Stimulated activated CD8-positive, alpha-beta memory T cell treated with anti-CD3 and anti-CD28 coated beads, Interleukin-4, amount 100 ng/mL, for 4 hours (primary cell): ENCODE measurements at places on chromosomes 7 and 10.

- DNase-seq = no peak
Observed at GRCh38 chr7:144090667-144091066, 4.6 kb downstream of the OR2A12 start.

DNA sequence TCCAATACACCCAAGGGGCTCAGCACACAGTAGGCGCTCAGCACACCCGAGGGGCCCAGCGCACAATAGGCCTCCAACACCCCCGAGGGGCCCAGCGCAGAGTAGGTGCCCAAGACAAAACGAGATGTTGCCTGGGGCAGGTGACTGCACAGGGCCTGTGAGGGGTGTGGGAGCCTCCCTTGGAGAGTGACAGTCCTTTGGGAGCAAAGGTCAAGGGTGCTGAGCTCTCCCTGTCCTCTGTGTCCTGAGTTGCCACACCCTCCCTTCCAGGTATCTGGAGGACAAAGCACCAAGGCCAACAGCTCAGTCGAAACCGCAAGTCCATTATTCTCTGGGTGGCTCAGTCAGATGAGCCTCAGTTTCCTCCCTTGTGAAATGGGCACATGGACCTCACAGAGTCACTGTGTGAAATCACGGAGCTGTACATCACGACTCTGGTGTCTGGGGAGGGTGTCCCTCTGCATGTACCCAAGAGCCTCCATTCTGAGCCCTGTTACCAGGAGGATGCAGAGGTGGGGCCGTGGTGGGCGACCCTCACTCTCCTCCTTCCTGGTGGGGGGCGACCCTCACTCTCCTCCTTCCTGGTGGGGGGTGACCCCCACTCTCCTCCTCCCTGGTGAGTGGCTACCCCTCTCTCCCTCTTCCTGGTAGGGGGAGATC, 81.3 kb downstream of the FOXL3 start:
- no peak for DNase-seq

- DNase-seq = no peak
Observed at GRCh38 chr7:128913870-128914565, 3.5 kb upstream of the KCP start.

DNA sequence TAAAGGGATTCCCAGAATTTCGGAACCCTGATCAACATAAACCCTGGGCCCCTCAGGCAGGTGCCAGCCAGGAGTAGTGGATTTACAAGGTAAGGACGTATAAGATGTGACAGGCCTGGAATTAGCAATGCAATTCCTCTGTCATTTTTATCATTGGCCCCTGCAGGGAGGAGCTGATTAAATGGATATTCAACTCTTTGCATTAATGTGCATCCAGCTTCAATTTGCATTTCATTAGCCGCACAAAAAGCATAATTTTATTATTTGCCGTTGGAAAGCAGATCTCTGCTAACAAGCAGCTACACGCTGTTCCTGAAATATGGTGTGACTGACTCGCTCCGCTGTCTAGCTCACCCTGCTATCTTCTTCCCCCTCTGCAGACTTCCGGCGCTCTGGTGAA, 195.8 kb downstream of the RPS24 start:
- DNase-seq = no peak

DNA sequence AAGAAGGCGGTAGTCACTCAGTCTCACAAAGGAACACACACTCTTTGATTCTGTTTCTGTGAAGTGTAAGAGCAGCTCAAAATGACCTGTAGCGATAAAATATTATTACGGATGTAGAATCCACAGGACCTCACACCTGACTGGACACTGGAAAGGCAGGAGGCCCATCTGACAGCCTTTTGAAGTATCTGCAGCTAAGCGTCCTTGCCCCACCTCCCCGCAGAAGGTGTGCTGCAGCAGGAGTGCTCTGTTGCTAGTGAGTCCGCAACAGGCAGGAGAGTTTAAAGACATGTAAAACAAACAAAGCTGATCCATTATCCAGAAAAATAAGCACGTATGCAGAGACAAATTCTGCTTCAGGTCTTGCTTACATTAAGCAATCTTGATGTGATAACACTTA, 355.5 kb downstream of the GPR158 start:
- DNase-seq = no peak

DNA sequence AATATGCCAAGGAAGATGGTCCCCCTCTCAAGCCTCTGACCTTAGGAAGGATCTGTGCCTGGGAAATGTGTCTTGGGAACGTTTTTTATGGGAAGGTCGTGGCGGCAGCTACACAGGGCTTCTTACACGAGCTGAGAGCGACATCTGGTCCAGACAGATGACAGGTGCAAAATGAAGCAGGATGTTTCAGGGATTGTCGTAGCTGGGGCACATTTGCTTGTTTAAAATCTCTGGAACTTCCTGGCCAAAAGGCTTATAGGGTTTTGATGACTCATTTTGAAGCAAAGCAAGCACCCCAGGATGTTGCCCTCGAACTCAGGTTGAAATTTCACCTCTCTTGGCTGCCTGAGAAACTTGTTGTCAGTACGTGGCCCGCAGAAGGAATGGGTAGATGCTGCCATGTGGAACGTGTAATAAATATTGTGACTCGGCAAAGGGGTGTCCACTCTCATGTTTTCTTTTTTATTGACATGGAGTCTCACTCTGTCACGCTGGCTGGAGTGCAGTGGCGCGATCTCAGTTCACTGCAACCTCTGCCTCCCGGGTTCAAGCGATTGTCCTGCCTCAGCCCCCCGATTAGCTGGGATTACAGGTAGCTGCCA, 117.5 kb downstream of the CAMK1D start:
- DNase-seq = no peak

GRCh38 chr10:53239873-53240272, 467.3 kb upstream of the MBL2 start:
- DNase-seq = no peak

DNA sequence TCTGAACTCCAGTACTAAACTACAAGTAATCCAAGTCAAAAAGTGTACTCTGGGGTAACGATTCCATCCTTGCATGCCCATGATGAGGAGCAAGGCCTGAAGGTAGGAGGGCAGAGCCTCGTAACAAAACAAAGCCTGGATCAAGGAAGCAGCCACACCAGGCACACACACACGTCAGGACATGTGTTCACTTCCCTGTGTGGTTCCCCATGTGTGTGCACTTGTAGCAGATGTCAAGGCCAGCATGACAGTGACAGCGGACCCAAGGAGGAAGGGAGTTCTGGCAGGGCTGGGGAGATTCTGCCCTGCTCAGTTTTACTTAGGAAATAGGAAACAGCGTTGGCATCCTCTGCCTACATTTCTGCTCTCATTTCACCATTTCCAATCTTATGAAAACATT, 92.8 kb downstream of the ALOX5 start:
- no peak for DNase-seq

DNA sequence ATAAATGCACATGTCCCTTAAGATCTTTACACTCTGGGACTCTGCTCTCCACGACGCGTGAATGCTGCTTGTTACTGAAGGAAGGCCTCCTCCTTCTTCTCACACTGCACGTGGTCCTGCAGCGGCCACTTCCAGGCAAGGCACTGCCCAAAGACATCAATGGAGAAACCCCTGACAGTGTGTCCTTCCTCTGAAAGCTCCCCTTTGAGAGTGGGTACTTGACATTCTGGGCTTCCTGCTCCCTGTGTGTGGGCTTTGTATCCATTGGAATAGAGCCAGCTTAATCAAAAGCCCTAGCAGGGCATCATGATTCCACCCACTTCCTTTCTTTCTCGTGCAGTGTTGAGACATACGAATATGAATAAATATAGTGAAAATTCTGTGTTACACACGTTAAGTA, 69.7 kb upstream of the STK17A start:
- DNase-seq = no peak

GRCh38 chr7:12923971-12924370, 236.5 kb downstream of the ARL4A start:
- DNase-seq = no peak

DNA sequence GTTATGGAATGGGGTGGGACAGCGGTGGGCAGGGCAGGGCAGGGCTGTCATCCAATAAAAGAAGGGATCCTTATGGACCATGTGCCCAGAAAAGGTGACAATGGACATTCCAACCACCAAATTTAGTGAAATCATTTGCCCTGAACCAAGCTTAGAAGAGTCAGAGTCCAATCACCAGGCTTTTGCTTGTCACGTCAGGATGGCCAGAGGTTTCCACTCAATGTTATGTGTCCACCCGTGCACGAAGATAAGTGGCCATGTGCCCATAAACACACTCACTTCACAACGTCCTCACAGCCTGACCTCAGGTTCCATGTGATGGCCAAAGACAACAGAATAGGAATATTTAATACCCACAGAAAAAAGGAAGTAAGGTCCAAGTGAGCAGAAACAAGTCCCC, 36.6 kb upstream of the PLPP4 start:
- DNase-seq = no peak

GRCh38 chr7:94182721-94183120, 178.6 kb upstream of the BET1 start:
- no peak for DNase-seq

DNA sequence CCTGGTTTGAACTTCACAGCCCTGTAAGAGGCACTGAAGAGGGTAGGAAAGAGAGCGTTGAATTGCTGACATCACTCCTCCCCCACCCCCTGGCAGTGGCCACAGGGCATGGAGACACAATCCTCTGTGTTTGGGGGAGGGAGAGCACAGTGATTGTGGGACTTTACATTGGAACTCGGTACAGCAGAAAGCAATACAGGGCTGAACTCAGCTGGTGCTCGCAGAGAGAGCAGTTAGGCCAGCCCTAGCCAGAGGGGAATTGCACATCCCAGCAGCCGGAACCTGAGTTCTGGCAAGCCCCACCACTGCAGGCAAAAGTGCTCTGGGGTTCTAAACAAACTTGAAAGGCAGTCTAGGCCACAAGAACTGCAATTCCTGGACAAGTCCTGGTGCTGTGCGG, 24.0 kb upstream of the CUL1 start:
- no peak for DNase-seq

DNA sequence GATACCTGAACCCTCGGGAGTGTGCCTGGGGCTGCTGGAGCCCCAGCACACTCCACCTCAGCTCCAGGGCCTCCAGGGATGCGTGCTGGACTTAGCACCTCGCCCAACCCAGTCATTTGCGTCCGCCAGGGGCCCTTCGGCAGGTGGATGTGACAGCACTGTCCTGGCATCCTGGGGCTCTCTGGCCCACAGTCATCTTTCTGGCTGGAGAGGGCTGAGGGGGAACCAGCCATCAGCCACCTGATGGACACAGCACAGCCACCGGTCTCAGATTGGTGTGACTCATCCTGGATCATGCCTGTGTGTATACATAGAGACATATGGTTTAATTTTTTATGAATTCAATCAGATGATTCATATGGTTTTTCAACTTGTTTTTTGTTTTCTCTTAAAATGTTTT, 11.1 kb downstream of the ZNF775 start:
- no peak for DNase-seq

- no peak for DNase-seq
Observed at GRCh38 chr7:111312966-111313365, 222.0 kb downstream of the LRRN3 start.

GRCh38 chr10:95279042-95279820, 11.6 kb downstream of the PDLIM1 start:
- DNase-seq = no peak

DNA sequence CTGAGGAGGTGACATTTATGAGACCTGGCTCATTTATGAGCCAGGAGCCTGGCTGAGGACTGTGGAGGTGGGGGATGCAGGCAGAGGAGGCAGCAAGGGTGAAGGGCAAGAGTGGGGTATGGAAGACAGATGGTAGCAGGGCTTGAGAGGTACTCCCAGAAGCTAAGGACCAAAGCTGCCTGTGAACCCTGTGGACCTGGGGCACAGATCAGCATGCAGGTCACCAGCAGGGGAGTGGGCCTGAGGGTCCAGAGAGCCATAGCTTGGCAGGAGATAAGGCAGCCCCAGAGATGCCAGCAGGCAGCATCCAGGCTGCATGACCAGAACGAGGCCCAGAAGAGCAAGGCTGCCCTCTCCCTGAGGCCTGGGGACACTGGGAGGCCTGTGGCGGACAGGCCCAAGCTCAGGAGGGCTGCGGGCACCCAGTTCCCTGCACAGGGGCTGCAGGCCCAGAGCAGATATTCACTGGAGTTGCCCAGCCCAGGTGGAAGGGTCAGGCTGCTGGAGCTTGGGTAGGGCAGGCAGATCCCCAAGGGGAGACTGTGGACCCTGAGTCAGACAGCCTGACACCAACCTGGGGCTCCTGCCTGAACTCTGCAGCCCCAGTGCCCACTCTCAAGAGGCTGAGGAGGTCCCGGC, 3.4 kb downstream of the GPR15LG start:
- DNase-seq = no peak

DNA sequence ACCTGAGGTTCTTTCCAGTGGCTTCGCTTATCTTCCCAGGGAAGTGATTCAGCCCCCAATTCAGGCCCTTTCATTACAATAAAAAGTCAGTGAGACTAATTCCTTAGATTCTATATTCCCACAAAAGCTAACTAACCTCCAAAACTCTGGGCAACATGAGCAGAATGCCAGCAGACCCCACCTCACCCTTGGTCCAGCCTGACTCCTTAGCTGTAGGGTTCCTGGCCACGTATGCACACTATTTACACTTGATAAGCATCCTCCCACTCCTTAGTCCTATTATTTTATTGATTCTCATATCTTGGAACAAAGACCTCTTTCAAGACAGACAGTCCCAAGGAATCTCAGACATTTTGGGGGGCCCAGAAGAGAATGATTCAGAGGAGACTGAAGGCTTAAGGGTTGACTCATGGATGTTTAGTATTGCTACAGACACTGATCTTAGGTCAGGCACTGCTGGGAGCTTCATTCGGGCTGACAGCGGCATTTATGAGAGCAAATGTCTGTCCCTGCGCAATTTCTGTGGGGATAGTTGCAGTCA, 162.6 kb upstream of the GDF10 start:
- no peak for DNase-seq

- DNase-seq = no peak
Observed at GRCh38 chr10:130968964-130969363, 342.6 kb downstream of the TCERG1L start.

DNA sequence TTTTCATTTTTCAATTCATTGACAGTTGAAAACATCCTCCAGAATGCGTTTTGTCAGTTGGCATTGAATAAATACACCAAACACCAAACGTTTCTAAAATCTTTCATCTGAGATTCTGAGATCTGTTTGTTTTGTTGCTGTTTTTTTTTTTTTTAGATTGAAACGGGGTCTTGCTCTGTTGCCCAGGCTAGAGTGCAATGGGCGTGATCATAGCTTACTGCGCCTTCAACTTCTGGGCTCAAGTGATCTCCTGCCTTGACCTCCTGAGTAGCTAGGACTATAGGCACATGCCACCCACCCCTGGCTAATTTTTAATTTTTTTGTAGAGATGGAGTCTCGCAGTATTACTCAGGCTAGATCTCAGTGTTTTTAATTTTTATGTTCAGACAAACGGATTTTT, 30.7 kb downstream of the ZRANB1 start:
- no peak for DNase-seq

GRCh38 chr10:61197057-61197456, 253.1 kb upstream of the RHOBTB1 start:
- DNase-seq = no peak
